ENCODE measurements at places on chromosomes 7 and 10.

DNA sequence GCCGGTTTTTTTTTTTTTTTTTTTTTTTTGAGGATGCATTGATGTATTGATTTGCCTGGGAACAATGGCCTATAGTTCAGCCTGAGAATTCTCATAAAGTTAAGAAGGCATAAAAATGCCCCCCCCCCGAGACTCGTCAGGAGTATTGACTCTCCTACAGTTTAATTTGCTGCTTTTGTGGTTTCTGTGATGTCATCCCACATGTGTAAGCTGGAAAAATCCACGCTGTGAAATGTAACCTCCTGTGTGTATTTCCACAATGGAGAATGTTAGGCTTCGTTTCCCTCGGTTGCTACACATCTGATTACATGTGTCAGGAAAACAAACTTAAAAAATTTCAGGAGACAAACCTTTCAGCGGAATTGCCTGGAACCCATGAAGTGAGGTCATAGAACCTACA lies 117.9 kb downstream of the FANK1 start:
- no peak for DNase-seq

DNA sequence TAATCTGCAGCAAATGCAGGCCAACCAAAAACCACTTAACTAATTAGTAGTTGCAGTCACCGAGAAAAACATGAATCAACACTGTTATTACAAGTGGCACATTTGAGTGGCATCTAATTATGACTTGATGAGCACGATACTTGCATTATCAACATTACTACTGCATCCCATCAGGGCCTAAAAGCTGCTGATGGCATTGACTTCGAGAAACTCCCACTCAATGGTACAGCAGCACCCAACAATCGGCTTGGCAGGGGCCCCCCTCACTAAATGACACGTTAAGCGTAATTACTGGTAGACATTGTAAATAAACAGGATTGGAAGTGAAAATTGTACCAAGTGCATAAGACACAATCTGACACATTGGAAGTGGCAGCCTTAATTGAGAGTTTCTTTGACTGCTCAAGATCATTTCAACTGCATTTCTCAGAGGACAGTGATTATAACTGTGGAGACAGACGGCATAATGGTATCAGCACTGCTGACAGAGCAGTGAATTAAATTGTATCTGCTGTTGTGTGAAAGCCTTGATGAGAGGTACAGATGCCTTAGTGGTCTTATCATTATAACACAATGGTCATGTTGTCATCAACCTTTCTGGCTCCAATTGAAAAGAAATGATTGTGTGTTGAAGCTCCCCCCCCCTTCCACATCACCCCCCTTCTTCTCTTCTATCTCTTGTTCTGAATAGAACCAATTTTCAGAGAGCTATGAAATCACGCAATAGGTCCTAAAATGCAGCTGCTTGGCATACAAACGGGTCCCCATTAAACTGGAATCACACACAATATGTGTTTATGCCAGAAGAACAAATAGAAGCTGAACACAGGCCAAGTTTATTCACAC lies 43.4 kb downstream of the SHTN1 start:
- DNase-seq, result no peak

DNA sequence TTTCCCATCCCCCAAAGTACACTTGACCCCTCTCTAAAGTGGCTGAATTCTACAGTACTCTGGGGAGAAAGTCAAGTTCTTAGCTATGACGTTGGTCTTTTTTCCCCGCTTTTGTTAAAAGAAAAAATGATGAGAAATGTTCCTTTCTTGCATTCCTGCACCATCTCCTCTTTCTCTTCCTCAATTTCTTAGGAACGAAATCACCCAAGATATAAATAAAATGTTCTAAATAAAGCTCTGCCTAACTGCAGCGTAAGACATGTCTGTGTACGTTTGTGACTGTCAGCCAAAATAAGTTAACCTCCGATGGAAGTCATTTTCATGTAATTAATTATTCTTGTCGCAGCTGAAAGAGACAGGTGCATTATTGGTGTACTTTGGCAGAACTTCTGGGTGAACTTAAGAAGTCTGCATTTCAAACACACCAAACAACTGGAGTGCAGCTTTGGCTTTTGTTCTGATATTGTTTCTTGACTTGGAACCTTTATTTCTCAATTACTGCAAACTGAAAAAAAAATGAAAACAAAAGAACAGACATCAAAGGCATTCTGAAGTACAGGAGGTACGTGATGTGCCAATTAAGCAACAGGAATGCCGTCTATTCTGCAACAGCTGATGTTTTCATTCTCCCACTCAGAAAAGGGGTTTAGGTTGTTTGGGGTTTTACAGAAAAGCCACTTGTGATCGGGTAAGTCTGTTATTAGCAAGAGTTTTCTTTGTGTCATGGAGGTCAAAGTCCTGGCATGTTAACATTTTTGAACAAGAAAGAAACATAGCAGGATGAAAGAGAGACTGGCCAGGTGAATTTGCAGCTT lies 82.4 kb upstream of the SDK1 start:
- no peak for DNase-seq

- no peak for DNase-seq
Observed at GRCh38 chr10:33460505-33461294, 126.2 kb upstream of the NRP1 start.

GRCh38 chr10:3548076-3548475 lies 236.9 kb downstream of the KLF6 start:
- no peak for DNase-seq

DNA sequence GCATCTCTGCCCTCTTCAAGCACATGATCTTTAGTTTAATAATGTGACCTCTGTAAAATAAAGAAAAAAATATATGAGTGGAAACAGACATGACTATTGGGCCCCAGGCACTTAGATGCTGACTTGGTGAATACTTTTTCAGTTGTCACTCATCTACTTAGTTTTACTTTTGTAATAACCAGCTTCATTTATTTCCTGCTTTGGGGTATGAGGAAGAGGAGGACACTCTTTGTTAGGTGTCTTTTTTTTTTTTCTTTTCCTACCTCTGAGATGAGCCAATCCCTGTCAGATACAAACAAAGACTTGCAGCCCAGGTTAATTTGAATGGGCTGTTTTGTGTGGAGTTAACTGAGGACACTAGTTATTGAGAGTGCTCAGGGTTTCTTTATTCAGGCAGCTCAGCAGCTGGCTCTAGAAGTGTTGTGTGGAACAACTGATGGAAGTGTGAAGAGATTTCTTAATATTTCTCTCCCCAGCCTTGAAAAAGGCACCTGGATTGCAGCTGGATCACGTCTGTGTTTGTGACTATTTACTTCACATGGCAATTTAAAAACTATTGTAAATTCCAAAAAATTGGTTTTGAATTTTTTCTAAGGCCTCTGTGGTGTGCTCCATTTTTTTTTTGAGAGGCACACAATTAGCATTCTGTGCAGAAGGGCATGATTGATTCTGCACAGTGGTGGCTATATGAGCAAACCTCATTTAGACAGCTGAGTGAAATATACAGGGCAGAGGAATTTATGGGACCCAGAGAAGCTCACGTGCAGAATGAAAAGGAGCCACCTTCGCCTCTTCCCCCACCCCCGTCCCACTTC lies 333.8 kb downstream of the LRMDA start:
- no peak for DNase-seq

DNA sequence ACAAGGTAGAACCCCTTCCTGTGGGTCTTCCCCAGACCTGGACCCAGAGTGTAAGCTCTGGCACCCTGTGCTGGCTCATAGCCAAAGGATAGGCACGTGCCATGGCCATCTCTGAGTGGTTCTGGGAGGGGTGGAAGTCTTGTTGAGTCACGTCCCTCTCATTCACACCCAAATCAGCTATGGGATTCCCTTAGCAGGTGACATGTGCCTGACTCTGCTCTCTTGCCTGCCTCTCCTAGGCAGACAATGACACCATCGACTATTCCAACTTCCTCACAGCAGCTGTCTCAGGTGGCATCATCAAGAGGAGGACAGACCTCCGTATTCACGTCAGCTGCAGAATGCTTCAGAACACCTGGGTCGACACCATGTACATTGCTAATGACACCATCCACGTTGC lies 59.8 kb downstream of the C10orf120 start:
- no peak for DNase-seq

GRCh38 chr7:100215895-100216294 lies 3.9 kb upstream of the PVRIG start:
- DNase-seq, result no peak

DNA sequence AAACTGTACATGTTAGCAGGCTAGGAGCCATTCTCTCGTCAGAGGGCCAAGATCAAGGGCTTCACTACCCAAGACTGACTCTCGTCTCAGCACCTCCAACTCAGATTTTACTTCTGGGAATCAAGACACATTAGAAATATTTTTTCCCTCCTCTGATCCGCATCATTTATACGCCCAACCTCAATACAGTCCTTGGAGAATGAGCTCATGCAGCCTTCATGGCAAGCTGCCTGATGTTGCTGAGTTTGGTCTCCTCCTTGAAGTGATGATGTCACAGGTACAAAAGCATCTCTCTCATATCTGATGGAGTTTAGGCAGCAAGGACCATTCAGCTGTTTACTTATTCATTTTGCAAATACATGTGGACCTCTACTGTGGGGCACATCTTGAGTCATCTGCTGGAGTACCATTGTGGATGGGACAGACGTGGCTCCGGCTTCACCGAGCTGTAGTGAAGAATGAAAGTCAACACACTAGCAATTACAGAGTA lies 114.0 kb downstream of the BMPER start:
- no peak for DNase-seq

DNA sequence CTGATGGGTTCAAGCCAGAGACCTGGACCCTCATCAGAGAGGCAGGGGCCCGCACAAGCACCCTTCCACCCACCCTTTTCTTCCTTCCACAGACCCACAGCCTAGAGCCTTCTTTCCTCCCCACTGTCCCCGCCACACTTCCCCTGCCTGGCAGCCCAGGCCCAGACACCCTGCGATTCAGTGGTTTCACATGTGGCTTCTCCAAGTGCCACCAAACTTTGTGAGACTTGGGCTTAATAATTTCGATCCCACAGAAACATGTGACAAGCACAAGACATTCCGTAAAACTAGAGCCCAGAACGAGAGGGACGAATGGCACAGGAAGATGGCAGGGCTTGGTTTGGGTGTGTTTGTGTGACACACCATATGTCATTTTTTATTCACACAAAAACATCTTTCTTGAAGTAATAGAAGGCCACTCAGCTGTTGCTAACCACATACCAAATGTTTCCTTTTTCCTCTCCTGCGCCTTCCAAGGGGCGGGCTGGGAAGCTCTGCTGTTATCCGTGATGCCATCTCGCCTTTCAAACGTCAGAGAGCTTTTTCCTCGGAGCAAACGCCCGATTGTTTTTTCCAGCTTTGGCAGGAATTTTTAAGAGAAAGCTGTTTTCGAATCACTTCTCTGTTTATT lies 162.9 kb downstream of the GRK5 start:
- DNase-seq, result no peak

DNA sequence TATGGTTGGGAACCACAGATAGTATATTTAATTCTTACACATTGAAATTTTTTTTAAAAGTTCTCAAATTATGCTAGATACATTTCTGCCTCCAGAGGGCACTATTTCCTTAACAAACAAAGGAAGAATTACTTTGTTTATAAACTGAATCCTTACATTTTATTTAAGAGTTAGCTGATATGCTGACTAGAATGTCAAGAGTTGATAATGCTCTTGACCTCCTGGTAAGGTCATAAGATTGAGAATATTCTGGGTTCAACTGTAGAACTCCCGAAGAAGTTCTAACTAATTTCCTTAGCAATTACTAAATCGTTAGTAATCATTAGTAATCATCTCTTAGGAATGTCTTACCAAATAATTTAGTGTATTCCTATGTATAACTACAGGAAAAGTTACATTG lies 95.3 kb upstream of the CYP26C1 start:
- no peak for DNase-seq

DNA sequence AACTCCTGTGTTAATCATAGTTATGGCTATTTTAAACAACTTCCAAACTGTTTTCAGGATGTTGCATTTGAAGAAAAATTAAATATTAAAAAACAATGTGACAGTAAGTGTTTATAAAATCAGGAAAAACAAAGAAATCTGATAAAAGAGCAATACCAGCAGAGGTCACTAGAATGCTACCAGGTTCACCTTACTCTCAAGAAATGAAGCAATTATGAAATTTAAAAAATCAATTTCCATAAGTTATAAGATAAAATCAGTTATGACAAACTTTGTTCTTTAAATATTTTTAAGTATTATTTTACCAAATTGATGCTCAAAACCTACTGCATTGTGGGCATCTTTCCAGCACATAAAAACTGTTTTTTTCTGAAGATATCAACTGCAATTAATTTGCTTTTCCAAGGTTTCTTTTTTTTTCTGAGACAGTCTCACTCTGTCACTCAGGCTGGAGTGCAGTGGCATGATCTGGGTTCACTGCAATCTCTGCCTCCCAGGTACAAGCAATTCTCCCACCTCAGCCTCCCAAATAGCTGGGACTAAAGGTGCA lies 50.7 kb upstream of the RHEB start:
- no peak for DNase-seq

DNA sequence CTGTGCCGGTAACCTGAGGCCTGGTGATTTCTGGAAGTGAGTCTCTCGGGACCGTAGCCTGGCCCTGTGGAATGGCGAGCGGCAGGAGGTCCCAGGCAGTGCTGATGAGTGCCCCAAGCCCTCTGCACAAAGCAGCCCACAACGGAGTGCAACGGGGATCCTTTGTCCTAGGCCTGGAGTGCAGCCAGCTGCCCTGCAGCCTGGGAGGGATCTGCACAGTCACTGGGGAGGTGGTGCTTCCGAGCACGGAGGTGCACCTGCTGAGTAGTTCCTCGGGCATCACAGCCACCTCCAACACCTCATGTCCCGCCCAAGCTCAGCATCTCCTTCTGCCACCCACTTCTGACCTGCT lies 162.8 kb upstream of the ZMIZ1 start:
- no peak for DNase-seq

DNA sequence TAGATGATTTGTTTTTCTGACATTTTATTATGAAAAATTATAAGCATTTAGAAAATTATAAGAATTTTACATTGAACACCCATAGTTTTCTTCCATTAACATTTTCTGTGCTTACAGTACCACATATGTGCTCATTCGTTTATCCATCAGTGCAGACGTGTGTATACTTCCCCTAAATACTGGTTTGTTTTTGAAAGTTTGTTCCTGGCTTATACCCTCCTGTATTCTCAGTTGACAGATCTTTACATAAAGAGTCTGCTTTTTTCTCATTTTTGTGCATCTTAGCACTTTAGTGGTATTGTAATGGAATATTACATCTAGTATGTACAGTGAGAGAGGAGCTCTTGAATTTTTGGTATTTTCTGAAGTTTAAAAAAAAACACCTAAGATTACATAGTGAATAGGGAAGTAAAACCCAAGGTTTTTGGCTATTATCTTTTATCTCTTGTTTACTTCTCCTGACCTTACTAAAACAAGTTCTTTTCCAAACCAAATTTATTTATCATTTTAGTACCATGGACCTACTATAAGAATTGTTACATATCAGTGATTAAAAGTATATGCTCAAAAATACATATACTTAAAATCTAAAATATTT lies 8.1 kb downstream of the DLD start:
- DNase-seq, result no peak

GRCh38 chr10:93392121-93392520 lies 90.0 kb downstream of the MYOF start:
- no peak for DNase-seq

All from stimulated activated CD8-positive, alpha-beta memory T cell treated with anti-CD3 and anti-CD28 coated beads, Interleukin-7, amount 100 ng/mL, for 1 hour (primary cell).